ENCODE measurements at places on chromosomes 4 and X. TPM values are rescaled to one million over a fixed set of nuclear protein-coding genes. Genes with fewer than 3 reads are reported as not detected.

SPANXD gene
- not detected for total RNA-seq

KLHL34 gene
- total RNA-seq: not detected

CRMP1 gene
- 4.4 TPM for total RNA-seq

CT83 gene
- not detected for total RNA-seq

OPRPN gene
- not detected for total RNA-seq

SSX3 gene
- not detected for total RNA-seq

TTC29 gene
- not detected for total RNA-seq

MSN gene
- 619 TPM for total RNA-seq

ADGRG4 gene
- total RNA-seq: not detected

BCORL1 gene
- total RNA-seq: 0.28 TPM

NXF2 gene
- total RNA-seq: not detected

PPBP gene
- total RNA-seq: not detected

KCNIP4 gene
- total RNA-seq: not detected

Data from IMR-90 (cell line).